Stimulated activated CD8-positive, alpha-beta memory T cell treated with anti-CD3 and anti-CD28 coated beads, Interleukin-4, amount 100 ng/mL, for 1 hour (primary cell): ENCODE measurements at places on chromosomes 5 and 9.

DNA sequence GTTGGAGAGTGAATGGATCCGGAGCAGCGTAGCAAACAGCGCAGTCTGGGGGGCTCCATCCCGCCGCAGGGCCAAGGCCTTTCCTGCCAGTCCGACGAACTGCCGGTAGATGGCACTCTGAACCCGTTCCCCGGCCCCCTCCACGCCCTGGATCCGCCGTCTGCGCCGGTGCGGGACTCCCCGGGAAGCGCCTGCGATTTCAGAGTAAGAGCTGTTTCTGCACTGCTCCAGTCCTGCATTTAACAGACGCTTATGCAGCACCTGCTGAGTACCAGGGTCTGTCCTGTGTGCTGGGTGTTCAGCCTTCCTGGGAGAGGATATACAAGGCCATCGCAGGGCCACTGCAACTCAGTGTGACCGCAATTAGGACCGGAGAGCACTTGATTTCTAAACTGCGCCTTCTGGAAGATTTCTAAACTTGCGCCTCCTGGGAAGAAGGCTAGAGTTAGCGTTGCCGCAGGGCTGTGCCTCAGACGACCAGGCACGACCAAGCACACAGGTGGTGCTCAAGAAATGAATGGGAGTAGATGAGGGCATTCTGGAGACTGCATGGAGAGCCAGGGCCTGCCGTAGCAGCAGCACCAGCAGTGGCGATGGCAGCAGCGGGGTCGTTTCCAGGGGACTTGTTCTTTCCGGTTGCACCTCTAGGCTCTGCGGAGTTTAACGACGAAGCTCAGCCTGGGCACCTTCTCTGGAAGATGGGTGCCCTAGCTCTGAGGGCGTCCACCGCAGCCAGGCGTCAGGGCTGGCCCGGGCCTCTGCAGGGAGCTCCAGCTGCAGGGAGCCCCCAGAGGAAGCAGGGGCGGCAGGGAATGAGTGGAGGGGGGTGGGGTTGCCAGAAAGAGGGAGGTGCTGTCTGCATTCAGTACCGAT lies 14.3 kb upstream of the TIFAB start:
- peak; percentile 14 for DNase-seq

DNA sequence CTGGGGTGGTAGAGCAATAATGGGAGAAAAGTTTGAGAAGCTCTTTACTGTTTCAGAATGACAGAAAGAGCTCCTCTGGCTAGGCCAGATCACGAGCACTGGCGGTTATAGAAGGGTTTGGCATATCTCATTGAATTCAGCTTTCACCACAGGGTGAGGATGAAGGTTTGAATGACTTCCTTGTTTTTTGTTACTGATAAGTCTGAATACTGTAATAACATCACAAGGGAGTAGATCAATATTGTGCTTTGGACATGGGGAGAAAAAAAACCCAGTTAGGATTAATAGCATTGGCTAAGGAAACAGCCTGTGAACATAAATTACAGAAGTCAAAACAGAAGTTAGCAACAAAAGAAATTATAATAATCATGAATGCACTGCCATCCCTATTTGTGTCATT lies 9.4 kb downstream of the PHAX start:
- DNase-seq: no peak

GRCh38 chr9:121358751-121359150 lies 11.3 kb downstream of the STOM start:
- no peak for DNase-seq

DNA sequence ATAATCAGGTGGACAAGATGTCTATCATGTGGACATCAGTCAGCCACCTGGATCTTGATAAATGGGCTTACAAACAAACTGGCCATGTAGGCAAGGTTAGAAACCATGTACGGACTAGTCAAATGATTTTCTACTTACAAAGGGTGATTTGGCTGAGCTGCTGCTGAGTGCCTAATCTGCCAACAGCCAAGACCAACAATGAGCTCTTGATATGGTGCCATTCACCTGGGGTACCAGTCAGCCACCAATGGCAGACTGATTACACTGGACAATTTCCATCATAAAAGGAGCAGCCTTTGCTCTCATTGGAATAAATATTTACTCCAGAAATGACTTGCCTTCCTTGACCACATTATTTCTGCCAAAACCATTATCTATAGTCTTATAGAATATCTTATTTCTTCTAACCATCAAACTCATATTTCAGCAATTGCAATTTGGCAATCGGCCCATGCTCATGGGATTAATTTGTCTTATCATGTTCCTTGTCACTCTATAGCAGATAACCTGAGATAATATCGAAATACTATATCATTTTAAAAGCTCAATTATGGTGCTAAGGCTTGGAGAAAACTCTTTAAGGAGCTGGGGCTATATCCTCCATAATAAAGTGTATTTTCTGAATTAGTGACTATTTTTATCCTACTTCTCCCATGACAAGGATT lies 135.1 kb downstream of the SLC25A46 start:
- DNase-seq: no peak

GRCh38 chr9:133440874-133441273 lies 18.7 kb downstream of the ADAMTS13 start:
- DNase-seq: no peak

DNA sequence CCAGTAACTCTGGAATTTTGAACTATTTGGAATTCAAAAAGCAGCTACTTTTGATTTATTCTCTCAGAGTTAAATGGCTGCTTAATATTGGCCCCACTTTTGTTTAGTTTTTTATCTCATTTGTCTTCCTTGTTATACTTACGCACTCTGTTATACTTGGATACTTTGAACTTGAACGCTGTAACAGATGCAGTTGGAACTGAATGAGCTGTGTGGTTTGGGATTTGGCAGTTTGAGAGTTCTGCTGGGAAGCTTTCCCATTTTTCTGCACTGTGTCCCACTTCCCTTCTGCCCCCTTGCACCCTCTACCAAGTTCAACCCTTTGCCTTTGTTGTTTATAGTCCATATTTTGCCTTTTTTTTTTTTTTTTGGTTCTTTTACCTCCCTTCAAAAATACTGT lies 3.8 kb downstream of the RHOBTB3 start:
- DNase-seq: no peak

GRCh38 chr9:134328841-134329575 lies 2.8 kb downstream of the RXRA start:
- DNase-seq: no peak

- no peak for DNase-seq
Observed at GRCh38 chr9:126499005-126499910, 114.5 kb upstream of the LMX1B start.

DNA sequence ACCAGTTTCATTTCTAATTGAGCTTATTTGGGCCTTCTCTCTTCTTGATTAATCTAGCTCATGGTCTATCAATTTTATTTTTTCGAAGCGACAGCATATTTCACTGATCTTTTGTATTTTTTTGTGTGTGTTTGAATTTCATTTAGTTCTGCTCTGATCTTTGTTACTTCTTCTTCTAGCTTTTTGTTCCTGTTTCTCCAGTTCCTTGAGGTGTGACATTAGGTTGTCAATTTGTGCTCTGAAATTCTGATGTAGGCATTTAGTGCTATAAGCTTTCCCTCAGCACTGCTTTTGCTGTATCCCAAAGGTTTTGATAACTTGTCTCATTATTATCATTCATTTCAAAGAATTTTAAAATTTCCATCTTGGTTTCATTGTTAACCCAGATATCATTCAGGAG lies 67.3 kb downstream of the STRBP start:
- DNase-seq: no peak

GRCh38 chr9:24820196-24820595 lies 274.5 kb upstream of the IZUMO3 start:
- no peak for DNase-seq

GRCh38 chr9:33434317-33435105 lies 12.9 kb downstream of the AQP3 start:
- no peak for DNase-seq

- DNase-seq: no peak
Observed at GRCh38 chr9:130174920-130175321, 2.7 kb downstream of the NCS1 start.

DNA sequence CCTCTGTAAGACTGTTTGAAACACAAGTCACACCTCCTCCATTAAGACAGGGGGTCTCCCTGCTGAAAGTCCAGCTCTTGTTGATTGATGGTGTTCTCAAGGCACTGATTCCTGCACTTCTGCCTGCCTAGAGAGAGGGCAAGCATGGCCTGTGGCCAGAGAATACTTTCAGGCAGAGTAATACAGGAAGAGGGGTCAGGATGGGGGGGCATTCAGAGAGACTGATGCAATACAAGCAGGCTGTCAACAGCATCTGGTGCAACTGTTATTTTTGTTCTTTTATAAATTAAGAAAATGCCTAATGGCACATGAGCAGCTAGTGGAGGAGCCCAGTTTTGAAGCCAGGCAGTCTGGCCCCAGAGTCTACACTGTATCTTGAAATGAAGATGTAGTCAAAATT lies 302.2 kb downstream of the DIRAS2 start:
- no peak for DNase-seq

DNA sequence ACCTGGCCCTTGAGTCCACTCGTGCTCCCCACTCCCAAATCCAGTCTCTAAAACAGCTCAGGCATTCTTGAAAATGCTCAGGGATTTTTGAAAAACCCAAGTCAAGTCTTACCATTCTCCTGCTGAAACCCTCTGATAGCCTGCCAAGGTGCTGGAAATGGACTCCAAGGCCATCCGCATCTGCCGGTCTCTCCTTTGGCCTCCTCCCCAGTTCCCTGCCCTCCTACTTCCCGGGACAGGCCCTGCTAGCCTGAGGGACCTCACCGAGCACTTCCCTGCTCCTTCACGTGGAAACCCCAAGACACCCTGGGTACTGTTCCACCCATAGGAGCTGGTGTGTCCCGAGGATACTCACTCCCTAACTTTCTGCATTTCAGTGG lies 49.8 kb upstream of the GADD45G start:
- no peak for DNase-seq

GRCh38 chr5:9653811-9654210 lies 23.7 kb upstream of the TAS2R1 start:
- no peak for DNase-seq

GRCh38 chr9:129750013-129750638 lies 2.7 kb downstream of the PTGES start:
- no peak for DNase-seq

- no peak for DNase-seq
Observed at GRCh38 chr9:86843206-86843605, 104.1 kb downstream of the GAS1 start.

DNA sequence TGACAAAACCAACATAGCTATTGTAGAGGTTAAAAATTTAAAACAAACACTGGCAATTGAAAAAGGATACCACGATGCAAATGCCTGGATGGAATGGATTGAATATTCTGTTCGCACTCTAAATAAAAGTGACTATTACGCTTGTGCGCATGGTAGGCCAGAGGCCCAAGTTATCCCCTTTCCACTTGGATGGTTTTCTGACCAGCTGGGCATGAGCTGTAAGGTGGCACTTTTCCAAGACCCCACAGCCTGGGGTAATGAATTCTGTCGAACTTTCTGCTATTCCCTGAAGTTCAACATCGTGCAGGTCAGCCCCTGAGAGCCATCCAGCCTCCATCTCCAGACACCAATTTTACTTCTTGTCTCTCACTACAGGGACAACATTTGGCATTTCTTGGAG lies 5.4 kb upstream of the RNF180 start:
- DNase-seq: no peak

- no peak for DNase-seq
Observed at GRCh38 chr9:1311462-1312042, 261.4 kb downstream of the DMRT2 start.

DNA sequence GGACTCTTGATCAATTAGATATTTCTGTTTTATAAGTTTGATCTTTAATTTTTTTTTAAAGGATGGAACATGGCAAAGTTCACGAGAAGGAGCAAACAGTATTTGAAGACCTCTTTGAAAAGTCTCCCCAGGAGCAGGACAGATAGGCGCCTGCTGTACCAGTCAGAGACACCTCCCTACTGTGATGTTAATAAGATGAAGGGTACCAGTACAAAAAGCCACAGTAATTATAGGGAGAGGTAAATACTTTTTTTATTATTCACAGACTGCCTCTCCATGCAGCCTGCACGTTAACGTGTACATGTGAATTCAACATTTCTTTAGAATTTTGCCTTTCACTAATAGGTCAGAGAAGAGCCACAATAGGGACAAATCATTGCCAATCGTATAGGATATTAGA lies 146.5 kb upstream of the CDH6 start:
- DNase-seq: no peak

DNA sequence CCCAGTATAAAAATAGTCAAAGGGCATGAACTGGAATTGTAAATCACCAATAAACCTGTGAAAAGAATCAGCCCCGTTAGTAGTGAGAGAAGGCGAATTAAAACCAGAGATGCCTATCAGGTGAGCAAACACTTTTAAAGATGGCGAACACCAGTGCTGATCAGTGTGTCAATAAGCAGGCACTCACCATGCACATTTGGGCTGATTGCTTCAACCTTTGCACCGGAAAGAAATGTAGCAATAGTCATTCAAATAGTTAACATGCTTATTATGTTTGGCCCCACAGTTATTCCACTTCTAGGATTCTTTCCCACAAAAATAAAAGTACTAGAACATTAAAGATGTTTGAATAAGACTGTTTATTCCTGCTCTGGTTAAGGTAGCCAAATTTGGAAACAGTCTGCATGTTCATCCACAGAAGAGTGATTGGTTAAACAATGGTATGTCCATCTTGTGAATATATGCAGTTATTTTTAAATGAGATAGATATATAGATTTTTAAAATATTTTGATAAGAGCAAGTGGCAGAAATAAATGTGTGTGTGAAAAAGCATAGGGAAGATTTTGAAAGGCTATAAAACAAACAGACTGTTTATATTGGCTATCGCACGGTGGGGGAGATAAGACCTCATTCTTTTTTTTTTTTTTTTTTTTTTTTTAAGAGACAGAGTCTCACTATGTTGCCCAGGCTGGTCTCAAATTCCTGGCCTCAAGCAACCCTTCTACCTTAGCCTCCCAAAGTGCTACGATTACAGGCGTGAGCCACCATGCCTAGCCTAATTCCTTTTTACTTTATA lies 112.2 kb downstream of the PIP5K1B start:
- no peak for DNase-seq

DNA sequence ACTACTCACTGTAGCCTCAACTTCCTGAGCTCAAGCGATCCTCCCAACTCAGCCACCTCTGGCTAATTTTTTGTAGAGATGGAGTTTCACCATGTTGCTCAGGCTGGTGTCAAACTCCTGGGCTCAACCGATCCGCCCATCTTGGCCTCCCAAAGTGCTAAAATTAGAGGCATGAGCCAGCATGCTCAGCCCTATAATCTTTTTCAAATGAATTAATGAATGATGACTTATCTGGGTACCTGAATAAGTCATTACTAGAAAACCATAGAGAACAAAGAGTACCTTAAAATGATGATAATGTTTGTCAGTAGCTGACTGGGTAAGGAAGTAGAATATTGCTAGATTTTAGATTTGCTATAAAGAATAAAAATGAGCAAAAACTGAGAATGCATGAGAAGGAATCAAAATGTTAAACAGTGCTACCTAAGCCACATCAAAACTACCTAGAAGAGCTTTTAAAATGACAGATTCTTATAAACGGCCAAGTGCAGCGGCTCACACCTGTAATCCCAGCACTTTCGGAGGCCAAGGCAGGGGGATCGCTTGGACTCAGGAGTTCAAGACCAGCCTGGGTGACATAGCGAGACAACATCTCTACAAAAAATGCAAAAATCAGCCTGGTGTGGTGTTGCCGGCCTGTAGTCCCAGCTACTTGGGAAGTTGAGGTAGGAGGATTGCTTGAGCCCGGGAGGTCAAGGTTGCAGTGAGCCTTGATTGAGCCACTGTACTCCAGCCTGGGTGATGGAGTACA lies 13.6 kb downstream of the FNBP1 start:
- no peak for DNase-seq
